ENCODE measurements at places on chromosomes 12 and 14.

GRCh38 chr14:25464078-25464477 is 414.1 kb upstream of the STXBP6 start:
- DNase-seq, result no peak

DNA sequence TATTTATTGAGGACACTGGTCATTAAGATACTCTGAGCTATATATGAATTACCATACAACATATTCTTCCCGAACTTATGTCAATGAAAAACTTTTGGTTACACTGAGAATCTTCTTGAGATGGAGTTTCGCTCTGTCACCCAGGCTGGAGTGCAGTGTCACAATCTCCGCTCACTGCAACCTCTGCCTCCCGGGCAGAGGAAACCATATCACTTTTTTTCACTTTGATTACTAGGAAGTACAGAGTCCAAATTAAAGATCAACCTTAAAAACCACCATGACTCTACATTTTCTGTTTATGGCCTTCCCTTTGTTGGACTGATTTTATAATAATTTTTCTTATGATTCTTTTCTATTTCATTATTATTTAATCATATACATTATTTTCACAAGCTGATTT is 336.5 kb downstream of the FSCB start:
- DNase-seq, result no peak

GRCh38 chr12:110311903-110312302 is 30.9 kb downstream of the ATP2A2 start:
- DNase-seq, result no peak

DNA sequence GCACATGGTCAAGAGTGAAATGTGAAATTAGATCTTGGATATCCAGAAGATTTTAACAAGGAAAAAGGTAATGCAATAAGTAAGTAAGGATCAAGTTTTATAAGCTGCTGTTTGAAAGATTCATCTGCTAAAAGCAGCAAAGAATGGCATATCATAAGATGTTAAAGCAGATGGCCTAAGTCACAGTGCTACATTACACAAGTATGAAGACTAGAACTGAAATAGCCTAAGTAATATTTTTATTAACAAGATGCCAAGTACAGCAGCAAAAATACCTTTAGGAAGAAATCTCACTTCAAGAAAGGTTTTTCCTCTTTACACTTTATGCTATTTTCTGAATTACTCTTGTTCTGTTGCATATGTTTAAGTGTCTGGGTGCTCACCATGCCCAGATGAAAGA is 414.1 kb downstream of the MDGA2 start:
- DNase-seq, result no peak

- DNase-seq, result no peak
Observed at GRCh38 chr12:68798882-68799234, 9.1 kb upstream of the MDM2 start.

DNA sequence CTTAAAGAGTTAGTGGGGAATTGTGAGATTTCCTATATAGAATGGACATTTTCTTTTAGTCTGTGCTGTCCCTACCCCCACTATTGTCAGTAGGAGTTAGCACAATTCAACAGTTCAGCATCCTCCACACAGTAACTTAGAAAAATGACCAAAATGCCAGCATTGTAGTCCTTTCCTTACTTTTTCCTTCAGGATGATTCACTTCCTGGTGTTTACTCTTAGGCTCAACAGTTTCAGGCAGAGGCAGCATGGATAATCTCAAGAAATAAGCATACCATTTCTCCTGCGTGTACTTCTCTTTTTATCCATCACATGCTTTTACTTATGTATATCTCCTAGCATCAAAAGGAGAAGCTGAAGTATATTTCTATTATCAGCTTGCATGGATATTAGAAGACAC is 683.4 kb downstream of the SLC16A7 start:
- no peak for DNase-seq

DNA sequence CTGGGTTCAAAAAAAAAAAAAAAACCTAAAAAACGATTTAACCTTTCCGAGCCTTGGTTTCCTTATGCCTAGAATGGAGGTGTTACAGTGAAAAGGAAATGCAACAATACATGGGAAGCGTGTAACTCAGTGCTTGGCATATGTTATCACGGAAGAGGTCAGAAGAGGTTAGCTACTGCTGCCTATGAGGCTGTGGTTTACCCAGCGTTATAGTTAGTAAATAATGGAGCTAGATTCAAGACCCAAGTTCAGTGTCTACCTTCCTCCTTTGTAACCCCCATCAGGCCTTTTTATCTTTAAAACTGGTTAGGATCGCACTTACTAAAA is 839 bp downstream of the IFT43 start:
- DNase-seq, result no peak

All from inflammatory macrophage (primary cell).